Activated B cell treated with CpG ODN at 0.5 μM for 24 hours (primary cell): ENCODE measurements at places on chromosomes 3 and 15. TPM values are rescaled to one million over a fixed set of nuclear protein-coding genes. Genes with fewer than 3 reads are reported as not detected.

- DNase-seq, result no peak
Observed at GRCh38 chr15:66269326-66270090, 16.0 kb upstream of the MEGF11 start.

PRICKLE2 gene
- total RNA-seq, result 0.33 and 1.2 TPM in 2 replicates

- no peak for DNase-seq
Observed at GRCh38 chr15:64050281-64051092, 4.2 kb upstream of the DAPK2 start.

- no peak for DNase-seq
Observed at GRCh38 chr15:39786447-39787056, 3.9 kb upstream of the FSIP1 start.

DNA sequence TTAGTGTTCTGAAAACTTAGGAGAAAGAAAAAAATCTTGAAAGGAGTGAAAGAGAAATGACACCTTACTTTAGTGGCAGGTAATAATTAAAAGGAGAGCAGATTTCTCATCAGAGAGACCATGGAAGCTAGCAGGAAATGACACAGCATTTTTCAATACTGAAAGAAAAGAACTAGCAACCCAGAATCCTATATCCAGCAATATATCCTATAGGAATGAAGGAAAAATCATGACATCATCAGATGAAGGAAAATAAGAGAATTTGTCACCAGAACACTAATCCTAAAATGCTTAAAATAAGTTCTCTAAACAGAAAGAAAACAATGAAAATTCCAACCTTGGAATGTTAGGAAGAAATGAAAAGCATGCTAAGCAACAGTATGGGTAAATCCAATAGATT, 39.8 kb upstream of the MDFIC2 start:
- DNase-seq, result no peak
